ENCODE measurements at places on chromosomes 13 and 19.

DNA sequence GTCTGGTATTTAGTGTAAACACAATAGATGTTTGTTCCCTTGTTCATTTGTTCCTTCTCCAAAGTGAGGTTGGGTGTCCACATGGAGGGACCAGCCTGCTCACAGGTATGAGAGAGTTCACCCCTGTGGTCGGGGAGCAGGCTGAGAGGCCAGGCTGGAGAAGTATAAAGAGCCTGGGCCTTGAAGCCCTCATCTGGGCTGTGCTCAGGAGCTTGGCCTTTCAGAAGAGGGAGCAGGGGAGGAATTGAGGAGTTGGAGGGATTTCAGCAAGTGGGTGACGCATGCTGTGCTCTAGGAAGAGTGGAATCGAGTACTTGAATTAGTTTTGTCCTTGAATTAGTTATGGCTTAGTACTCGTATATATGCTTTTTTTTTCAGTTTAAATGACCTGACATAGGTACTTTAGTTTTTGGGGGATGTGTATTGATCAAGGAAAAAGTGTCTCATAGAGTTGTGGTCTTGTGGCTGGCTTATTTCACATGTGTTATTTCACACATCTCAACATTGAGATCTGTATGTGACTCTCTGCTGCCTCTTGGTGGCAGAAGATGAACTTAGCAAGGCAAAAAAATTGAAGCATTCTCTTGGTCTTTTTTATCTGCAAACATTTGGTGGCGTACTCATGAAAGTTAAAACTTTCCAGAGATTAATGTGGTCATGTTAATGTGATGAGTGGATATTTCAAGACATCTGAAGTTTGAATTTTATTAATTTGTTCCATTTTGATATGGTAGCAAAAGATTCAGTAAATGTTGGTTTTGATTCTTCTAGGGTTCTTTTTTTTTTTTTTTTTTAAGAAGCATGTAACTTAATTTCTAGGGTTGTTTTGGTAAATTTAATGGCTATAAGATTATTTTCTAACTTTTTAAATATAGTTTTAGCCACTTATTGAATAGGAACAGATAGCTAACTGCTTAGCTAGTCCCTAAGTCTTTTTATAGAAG, 54.3 kb downstream of the SLAIN1 start:
- DNase-seq, result no peak

DNA sequence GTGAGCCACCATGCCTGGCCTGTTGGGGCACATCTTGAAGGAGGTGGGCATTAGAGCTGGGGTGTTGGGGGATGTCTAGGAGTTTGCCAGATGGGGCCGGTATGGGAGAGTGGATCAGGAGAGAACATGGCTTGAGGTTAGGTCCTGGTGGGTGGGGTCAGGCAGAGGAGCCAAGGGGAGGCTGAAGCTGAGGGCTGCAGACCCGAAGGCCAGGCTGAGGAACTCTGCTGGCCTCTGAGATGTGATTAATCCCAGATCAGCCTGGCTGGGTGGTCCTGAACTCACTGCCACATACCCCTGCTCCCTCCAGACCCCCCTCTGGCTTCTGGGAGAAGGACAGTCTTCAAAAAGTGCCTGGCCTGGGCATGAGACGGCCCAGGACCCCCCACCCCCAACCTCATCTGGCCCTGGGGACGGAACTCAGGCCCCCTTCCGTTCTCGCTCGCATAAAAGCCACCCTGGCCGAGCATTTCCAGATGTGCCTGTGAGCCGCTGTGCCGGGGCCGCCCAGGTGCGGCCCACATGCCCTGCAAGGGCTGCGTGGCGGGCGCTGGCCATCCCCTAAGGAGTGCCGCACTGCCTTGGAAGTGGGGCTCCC, 2.7 kb downstream of the FSTL3 start:
- no peak for DNase-seq

GRCh38 chr13:65300220-65300619, 1929.9 kb downstream of the PCDH9 start:
- no peak for DNase-seq

DNA sequence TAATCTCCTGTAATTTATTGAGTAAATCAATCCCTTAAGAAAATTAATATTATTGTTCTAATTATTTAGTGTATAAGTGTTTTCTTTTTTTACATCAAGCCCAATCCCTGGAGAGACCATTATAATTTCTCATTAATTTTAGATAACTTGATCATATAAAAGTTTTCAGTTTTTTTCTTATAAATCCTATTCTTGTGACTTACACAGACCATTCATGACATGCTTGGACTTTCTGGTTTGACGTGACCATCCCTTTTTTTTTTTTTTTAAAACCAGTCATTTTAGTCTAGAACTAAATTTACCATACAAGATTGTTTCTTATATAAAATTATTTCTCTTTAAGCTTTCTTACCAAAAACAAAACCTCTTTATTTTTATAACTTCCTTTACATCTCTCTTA, 5.4 kb upstream of the MTRF1 start:
- DNase-seq, result no peak

DNA sequence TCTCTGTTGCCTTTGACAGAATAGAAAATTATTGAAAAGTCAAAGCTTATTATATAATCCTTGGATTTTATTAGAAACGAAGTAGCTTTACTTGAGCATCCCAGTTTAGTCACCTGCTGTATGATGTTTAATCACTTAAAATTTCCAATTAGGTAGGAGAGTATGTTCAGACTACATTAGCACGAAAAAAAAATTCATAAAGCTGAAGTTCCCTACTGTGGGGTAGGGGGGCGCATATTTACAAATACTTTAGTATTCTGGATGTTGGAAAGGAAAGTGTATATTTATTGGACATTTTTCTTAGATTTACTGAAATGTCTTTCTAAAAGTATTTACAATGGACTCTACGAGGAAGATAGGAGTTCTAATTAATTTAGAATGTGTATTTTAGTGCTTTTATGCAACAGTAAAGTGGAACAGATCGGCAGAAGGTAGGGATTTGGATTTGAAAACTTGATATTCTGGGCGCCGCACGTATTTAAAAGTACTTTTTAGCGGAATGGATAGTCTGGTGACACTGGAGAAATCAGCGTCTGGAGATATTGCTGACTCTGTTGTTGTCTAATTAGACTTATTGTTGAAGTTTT, 1.9 kb downstream of the CDK8 start:
- no peak for DNase-seq

- DNase-seq, result no peak
Observed at GRCh38 chr13:98959291-98959690, 18.6 kb downstream of the DOCK9 start.

GRCh38 chr13:106657104-106657503, 89.2 kb upstream of the ARGLU1 start:
- DNase-seq, result no peak

DNA sequence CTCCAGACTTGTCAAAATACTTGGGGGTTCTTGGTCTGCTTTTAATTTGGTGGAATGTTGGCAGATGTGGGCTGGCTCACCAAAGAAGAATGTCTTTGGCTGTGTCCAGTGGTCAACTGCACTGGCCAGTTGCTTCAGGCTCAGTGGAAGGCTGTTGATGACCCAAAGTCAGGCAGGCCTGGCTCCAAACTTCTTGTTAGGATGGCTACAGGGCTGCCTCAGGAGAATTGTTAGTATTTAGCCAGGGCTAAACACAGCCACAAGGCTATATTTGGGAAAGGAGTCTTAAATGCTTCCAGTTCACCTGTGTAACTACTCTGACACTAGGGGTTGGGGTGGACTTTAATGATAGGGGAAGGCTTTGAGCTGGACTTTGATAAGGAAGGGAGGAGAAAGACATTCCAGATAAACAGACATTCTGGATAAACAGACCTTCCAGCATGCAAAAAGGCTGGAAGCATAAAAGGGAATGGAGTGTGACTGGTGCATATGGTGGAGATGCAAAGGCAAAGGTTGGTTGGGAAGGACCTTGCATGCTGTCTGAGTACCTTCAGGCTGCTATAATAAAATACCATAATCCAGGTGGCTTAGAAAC, 116.8 kb downstream of the FOXO1 start:
- DNase-seq, result no peak

DNA sequence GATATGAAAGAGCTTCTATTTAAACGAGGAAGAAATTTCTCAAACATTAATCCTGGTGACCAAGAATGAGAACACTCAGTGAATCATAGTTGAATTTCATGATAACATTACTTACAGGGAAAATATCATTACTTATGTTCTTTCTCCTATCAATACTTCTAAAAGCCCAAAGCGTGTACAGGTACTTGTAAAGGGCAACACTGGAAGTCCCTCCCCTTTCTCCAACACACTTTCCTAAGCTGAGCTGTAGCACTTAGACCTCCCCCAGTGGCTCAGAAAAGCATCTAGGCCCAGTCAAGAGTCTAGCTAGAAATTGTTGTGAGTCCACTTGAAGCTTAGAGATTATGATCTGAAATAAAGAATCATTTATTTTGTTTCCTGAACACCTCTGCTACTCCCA, 150.7 kb downstream of the ABCC4 start:
- DNase-seq, result no peak

- no peak for DNase-seq
Observed at GRCh38 chr13:77952737-77953136, 34.1 kb upstream of the EDNRB start.

GRCh38 chr19:54164369-54165068, 5.0 kb upstream of the LENG1 start:
- DNase-seq, result peak; percentile 61

DNA sequence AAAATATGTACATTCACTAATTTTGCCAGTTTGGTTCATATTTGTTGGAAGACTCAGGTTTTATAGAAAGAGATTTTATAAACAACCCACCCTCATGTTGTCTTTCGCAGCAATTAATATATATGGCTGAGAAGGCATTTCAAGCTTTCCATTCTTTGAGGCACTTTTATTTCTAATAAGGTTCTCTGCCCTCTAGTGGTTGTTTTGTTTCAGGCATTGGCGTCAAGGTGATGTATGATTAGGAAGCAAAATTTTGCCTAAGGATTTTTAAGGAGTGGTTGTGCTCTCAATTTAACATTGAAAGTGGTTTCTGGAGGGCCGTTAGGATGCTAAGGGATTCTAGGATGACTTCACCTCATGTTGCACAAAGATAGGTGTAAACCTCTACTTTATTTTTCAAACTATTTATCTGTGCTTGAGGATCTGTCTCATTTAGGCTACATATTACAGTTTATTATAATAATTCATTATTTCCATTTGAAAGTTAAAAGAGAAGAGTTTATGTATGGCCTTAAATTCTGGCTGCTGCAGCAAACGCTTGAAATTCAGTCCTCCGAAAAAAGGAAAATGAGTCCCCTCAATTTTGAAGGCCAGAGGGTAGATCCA, 35.9 kb downstream of the OXGR1 start:
- DNase-seq, result no peak

GRCh38 chr19:13521066-13521465, 14.8 kb upstream of the CACNA1A start:
- DNase-seq, result no peak
